ENCODE measurements at places on chromosomes 13 and 19.

GRCh38 chr13:84377106-84377505 is 494.8 kb upstream of the SLITRK1 start:
- no peak for DNase-seq

DNA sequence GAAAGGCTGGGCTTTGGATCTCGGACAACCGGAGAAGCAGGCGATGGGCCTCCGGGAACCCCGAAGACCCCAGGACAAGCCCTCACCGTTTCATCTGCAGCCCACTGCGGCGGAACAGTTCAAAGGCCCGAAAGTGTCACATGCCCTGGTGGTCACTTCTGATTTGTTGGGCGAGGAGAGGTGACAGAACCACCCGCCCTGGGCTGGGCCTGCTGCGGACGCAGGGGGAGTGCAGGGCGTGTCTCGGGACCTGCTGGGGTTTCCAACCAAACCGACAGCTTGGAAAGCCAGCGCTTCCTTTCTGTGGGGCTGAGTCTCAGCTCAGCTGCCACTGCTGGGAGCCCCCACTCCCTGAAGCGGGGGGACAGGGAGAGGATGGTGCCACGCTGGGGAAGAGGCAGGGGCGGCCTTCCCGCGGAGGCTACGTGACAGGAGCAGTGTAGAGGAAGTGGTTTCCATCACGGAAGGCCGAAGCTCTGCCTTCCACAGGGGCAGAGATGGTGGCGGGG is 22.8 kb upstream of the ZBTB7A start:
- no peak for DNase-seq

DNA sequence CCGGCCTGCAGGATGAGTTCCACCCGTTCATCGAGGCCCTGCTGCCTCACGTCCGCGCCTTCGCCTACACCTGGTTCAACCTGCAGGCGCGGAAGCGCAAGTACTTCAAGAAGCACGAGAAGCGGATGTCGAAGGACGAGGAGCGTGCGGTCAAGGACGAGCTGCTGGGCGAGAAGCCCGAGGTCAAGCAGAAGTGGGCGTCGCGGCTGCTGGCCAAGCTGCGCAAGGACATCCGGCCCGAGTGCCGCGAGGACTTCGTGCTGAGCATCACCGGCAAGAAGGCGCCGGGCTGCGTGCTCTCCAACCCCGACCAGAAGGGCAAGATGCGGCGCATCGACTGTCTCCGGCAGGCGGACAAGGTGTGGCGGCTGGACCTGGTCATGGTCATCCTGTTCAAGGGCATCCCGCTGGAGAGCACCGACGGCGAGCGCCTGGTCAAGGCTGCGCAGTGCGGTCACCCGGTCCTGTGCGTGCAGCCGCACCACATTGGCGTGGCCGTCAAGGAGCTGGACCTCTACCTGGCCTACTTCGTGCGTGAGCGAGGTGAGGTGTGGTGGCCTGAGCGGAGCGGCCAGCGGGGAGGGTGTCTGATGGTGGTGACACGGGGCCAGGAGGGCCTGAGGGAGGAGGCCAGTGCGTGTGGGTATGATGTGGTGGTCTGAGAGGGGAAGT is 15.5 kb downstream of the NFIC start:
- no peak for DNase-seq

DNA sequence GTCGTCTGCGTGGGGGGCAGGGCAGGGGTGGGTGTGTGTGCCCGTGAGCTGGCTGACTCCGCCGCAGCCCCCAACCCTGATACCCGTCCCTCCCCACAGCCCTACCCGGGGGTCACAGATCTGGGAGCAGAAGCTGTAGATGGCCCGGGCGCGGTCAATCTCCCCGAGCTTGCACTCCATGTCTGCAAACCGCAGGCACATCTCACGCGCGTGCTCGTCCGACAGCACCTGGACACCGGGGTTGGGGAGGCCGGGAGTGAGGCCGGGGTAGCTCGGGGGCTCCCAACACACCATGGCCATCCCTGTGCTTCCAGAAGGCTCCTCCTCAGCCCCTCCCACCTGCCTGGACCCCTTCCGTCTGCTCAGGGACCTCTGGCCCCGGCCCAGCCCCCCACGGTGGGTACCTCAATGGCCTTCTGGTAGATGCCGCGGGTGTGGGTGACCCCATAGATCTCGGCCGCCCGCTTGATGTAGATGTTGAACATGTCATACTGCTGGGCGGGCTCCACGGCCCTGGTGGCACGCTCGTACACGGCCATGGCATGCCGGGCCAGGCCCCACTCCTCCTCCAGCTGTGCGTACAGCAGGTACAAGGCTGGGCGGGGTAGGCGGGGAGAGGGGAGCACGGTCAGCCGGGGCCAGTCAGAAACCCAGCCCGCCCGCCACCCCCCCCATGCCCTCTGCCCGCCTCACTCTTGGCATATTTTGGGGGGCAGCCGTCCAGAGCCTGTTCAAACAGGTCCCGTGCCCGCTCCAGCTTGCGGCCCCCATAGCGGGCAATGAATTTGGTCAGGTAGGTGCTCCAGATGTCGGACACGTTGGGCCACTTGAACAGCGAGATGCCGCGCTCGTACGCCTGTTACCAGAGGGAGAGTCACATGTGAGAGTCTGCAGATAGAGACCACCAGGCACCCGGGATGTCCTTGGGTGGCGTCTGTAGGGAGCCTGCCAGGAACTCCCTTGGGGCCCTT is 8.6 kb downstream of the XAB2 start:
- DNase-seq: no peak

GRCh38 chr13:101784313-101784712 is 331.8 kb downstream of the ITGBL1 start:
- no peak for DNase-seq

GRCh38 chr19:55585658-55586339 is 5.2 kb upstream of the ZNF579 start:
- DNase-seq: peak; percentile 68

GRCh38 chr19:18904334-18905057 is 8.5 kb upstream of the CERS1 start:
- DNase-seq: no peak

GRCh38 chr19:49064768-49065611 is at the start of gene NTF4:
Gene NTF4 (minus strand): TSS chr19:49064818. CDS start chr19:49061997, 2,821 bp downstream.
- no peak for DNase-seq

- DNase-seq: no peak
These were observed 12.6 kb downstream of the CCL25 start for GRCh38 chr19:8064911-8065874.

DNA sequence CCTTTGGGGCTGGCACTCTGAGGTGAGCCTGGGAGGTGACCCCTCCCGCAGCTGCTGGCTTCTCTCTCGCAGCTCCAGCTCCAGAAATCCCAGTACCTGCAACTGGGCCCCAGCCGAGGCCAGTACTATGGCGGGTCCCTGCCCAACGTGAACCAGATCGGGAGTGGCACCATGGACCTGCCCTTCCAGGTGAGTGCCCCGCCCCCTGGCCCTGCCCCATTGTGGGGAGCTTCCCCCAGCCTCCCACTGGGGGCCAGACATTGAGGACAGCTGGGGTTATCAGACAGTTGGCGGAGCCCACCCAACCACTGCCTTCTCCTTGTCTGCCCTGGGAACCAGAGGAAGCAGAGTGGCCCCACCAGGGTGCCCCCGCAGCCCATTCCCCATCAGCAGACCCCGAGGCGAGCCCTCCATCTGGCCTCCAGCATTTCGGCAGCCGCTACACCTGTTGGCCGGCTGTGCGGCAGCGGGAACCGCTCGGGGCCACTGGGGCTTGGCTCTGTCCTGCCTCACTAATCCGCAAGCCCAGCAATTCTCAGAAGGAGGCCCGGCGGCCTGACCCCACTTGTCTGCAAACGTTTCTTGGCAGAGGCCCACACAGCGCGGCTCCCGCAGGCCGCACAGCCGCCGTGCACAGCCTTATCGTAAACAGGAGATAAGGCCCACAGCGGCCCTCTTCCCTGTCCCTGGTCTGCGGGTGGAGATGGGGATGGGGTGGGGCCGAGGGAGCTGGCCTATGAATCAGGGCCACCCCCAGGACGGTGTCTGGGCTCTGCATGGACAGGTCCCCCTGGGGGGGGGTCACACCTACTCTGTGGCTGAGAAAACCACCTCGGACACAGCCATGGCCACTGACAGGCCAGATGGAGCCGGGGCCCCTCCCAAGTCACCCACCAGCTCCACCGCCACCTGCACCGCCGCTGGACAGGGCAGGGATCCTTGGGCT is 48.0 kb downstream of the COMP start:
- no peak for DNase-seq

DNA sequence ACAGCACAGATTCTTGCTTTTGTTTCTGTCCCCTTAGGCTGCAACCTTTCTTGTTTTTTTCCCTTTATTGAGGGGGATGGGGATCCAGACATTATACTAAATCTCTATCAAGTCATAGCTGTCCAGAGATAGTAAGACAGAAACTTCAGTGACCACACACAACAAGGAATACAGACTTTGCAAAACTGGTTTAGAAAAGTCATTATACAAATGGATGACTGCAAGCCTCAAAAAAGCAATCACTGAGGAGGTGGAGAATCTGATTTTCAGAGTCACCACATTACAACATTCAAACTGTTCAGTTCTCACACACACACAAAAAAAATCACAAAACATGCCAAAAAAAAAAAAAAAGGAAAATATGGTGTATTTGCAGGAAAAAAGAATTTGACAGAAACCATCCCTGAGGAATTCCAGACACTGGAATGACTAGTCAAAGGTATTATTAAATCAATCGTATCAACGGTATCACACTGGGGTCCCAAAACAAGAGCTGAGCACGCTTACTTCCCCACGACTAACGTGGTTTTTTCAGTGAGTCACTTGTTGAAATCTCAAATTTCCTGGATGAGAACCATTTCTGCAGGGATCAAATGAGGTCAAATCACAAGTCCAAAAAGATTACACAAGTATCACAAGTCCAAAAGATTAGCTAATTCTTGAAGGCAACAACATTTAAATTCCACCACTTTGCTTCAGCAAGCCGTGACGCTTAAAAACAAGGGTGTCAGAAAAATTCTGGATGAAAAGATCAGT is 41.2 kb downstream of the USP12 start:
- DNase-seq: no peak

DNA sequence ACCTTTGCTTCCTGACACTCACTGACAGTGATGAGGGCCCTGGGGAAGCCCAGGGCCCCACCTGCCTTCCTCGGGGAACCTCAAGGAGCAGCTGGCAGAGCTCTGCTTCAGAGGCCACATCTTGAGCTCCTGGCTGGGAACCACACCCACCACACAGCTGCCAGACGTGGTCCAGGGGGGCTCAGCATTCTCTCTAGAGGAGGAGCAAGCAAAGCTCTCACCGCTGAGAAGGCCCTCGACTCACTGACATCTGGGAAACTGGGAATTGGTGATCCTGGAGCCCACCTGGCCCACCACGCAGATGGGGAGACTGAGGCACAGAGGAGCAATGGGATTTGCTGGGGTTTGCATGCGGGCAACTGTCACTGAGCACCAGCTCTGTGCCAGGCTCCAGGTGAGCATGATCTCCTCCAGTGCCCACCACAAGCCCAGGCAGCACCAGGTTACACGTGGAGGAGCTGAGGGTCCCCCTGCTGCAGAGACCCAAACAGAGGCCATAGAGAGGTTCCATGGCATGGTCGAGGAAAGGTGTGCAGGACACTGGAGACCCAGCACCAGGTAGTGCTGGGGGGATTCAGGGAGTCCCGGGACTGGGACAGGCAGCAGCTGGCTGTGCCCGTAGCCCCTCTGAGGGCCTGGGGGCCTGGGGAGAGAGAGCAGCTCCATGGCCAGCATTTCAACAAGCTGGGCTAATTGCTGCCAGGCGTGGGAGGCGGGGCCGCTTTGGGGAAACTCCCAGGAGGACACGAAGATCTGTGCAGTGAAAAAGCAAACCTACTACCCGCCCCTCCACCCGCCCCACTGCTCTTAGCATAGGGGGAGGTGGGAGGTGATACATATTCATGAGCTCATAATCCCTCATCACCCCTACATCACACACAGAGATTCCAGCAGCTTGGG is 33.4 kb downstream of the PEPD start:
- DNase-seq: peak; percentile 13

DNA sequence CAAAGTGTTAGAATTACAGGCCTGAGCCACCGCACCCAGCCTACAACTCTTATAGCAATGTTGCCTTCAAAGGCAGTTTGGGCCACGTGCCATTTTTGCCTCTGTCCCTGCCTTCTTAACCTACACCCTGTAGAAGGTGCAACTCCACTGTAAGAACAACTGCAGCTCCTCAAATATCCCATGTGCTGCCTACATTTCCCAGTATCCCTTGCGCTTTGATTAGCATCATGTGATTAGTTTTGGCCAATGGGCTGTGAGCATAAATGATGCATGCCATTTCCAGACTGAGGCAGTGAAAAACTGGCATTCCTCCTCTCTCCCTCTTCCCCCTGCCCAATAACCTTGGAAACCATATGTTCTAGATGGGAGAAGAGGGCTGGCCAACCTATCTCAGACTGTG is 75.2 kb upstream of the MRI1 start:
- DNase-seq: peak; percentile 55

GRCh38 chr13:99354371-99354951 is 47.3 kb upstream of the GPR183 start:
- DNase-seq: no peak

DNA sequence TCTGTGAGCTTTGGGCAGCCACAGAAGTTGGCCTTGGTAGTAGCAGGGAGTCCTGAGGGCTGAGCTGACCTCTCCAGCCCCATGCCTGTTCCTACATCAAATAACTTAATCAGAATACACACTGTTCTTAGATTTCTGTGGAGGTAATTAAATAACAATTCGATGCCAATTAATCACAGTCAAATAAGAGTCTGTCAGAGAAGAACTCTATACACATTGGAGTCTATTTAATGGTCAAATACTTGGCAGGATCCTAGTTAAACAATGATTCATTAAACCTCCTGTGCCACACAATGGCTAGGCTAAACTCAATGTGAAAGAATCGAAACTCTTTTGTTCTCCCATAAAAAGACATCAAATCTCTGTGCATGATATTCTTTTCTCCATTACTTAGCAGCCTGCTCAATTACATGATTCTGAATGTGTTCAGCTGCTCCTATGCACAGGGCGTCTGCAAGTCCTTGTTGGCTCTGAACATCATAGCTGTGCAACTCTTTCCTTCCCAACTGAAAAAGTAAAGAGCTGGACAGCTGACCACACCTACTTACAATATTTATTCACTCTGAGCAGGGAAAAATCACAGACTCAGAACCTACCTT is 173.1 kb downstream of the ABCC4 start:
- DNase-seq: no peak

- DNase-seq: no peak
These were observed 17.1 kb upstream of the LATS2 start for GRCh38 chr13:21078501-21078900.

DNA sequence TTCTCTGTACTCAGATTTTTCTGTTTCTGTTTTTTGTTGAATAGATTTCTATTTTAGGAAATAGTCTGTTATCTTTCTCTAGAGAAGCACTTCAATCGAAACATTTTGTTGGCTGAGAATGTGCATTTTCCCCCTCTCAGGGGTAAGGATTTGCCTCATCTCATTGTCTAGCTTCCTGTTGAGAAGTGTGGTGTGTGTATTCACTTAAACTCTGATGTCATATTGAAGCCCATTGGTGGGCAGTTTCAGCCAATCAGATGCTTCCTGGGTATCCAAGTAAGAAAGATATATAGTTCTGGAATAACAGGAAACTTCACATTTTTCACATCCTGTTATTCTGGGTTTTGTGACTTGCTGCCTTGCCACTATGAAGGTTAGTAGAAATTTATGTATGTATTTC is 87.6 kb downstream of the ARHGEF7 start:
- no peak for DNase-seq
